NCI-H1417 treated with DMSO at 0.1 percent for 48 hours (cell line): ENCODE measurements at places on chromosomes 3 and 15.

DNA sequence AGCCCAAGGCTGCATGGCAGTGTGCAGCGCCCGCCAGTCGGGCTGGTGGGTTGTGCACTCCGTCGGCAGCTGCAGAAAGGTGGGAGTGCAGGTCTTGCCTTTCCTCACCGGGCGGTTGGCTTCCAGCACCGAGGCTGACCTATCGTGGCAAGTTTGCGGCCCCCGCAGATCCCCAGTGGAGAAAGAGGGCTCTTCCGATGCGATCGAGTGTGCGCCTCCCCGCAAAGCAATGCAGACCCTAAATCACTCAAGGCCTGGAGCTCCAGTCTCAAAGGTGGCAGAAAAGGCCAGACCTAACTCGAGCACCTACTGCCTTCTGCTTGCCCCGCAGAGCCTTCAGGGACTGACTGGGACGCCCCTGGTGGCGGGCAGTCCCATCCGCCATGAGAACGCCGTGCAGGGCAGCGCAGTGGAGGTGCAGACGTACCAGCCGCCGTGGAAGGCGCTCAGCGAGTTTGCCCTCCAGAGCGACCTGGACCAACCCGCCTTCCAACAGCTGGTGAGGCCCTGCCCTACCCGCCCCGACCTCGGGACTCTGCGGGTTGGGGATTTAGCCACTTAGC, 4.3 kb downstream of the ISL2 start:
- DNase-seq, result peak; percentile 26

GRCh38 chr3:143629726-143630125, 218.5 kb downstream of the SLC9A9 start:
- no peak for DNase-seq

- DNase-seq, result no peak
Observed at GRCh38 chr3:192433704-192434103, 293.6 kb downstream of the FGF12 start.

- no peak for DNase-seq
Observed at GRCh38 chr15:55683376-55683775, 59.6 kb downstream of the PRTG start.

GRCh38 chr3:29892976-29893554, 612.2 kb downstream of the RBMS3 start:
- DNase-seq, result no peak

- no peak for DNase-seq
Observed at GRCh38 chr3:16089521-16089920, 85.0 kb upstream of the GALNT15 start.

- DNase-seq, result no peak
Observed at GRCh38 chr15:100705841-100706240, 103.5 kb downstream of the ASB7 start.

DNA sequence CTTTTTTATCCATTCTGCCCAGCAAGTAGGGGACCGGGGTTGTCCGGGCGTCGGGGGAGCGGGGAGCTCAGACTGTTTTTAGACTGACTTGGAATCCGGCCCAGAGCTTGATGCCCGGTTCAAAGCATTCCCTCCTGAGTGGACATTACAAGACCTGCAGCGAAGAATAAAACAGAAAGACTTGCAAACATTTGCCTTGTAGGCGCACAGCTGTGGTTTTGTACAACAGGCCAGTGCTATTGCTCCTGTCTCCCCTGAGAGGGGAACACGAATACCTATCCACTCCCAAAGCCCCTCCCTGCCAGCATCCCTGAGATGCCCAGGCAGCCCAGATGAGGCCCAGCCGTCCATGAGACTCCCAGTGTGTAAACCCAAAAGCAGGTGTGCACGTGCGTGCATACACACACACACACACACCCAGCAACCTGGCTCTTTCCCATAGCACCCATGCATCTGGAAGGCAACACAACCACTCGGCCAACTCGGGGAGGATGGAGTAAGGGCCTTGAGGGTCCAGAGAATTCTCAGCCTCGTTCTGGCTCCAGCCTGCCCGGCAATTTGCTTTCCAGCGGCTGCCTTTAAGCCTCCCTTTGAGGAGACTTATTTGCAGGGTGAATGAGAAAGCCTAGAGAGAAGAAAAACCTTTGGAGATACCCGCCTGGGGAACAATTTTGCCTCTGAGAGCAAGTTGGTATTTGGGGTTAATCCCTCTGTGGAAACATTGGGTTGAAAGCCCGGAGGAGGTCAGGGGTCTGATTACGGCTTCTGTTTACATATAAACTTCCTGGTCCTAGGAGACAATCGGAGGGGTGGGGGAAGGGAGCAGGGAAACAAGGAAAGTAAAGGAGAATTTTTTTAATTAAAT, 161.0 kb upstream of the HES1 start:
- no peak for DNase-seq

DNA sequence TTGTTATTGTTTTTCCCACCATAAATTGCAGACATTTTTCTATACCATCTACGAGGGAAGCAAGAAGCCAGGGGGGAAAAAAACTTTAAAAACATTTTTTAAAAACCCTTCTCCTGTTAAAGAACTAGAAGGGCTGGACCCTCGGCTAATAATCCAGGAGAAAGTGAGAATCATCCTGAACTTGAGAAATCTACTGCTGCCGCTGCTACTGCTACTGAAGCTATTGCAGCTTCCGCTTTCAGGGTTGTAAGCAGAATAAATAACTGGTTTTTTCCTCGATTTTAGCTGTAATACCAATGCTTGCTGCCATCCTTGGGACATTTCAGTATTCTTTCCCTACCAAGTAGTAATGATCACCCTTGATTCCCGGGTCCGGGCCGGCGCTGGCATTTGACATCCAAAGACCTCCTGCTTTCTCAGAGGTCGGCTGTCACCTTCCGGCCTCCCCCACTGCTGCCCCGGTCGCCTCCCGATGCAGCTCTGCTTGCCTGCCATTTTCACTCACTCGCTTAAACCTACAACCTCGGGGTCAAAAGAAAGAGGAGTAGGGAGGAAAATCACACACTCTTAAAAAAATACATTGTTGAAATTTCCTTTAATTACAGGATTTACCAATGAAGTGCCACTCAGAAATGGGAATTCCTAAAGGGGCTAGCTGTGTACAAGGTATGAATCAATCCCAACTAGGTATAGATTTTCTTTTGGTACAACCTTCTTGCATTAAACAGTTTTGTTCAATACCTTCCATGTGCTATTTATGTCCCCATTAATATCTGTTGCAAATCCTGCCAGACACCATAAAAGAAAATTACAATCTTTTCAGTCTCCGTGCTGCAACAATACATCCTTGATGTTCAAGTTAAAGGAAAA, 674 bp upstream of the MECOM start:
- no peak for DNase-seq

DNA sequence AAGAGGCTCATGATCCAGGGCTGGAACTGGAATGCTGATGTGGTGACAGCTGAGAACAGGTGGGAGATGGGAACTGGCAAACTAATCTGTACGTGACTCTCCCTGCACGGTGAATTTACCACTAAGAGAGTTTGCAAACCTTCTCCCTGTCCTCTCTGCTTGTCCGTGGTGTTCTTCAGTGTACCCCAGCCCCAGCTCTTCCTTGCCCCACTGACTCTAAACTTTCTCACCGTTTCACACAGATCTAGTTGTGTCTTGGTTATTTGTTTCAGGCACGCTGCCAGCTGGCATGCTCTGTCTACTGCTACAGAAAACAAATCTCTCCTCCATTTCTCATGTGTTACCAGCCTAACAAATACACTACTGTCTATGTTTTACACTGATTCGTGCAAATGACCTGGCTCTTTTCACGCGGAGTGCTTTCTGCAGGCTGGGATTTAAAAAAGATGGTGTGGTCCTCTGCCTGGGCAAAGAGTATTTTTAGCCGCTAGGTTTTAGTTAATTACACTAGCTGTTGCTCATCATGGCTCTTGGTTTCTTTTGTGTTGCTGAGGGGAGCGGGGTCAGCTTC, 192.7 kb upstream of the LRIG1 start:
- no peak for DNase-seq

GRCh38 chr15:88604381-88605188, 16.6 kb upstream of the AEN start:
- DNase-seq, result no peak

- no peak for DNase-seq
Observed at GRCh38 chr3:9976721-9977709, 9.6 kb downstream of the EMC3 start.

- DNase-seq, result no peak
Observed at GRCh38 chr3:189267981-189268613, 96.3 kb downstream of the TPRG1 start.

- DNase-seq, result no peak
Observed at GRCh38 chr15:85905751-85906450, 111.2 kb upstream of the KLHL25 start.

DNA sequence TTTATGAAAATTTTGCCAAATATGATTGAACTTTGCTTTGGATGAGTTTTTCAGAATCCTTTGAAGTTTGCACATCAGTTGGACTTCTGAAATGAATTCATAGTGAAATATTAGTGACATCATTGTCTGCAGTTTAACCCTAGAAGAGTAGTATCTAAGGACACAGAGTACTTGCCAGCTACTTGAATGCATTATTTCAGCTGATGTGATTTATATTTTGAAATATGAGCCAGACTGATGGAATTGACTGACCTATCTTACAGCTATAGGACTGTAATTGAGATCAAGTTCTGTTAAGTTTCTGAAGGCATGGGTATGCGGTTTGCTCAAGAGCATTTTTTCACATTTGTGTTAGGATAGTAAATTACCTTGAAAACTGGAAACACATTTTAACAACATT, 51.2 kb downstream of the LYSMD4 start:
- no peak for DNase-seq

GRCh38 chr3:52857864-52858263, 23.0 kb upstream of the MUSTN1 start:
- DNase-seq, result no peak

GRCh38 chr3:76551739-76552138, 488.2 kb upstream of the ROBO2 start:
- DNase-seq, result no peak

- no peak for DNase-seq
Observed at GRCh38 chr3:192009903-192010302, 548.9 kb downstream of the PYDC2 start.

DNA sequence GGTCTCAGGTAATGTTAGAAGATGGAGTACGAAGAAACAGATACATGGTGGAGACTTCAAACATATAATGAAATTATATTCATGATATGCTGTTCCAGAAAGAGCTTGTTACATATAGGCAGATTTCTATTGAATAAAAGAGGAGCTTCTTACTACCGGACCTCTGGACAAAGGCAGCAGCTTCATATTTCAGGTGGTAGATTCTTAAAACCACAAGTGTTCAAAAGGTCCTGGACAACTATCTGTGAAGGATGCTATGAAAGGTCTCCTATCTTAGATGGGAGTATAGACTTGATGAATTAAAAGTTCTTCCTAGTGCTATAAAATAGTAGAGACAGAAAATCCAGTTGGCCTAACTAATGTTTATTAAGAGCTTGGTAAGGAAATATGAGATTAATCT, 43.2 kb downstream of the MYLK start:
- DNase-seq, result no peak

GRCh38 chr3:184325715-184326369, 11.4 kb downstream of the EIF4G1 start:
- no peak for DNase-seq

DNA sequence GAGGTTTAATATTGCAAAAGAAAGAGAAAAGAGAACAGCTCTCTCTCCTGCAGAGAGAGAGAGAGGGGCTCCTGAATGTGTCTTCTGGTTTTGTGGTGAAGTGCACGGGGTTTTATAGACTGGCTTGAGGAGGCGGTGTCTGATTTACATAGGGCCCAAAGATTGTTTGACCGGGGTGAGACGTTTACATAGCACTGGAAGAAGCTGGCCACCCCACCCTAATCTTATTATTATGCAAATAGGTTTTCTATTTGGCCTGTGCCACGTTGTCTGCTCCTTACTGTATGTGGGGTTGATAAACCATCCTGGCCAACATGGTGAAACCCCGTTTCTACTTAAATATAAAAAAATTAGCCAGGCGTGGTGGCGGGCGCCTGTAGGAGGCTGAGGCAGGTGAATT, 268.6 kb downstream of the SV2B start:
- DNase-seq, result no peak

DNA sequence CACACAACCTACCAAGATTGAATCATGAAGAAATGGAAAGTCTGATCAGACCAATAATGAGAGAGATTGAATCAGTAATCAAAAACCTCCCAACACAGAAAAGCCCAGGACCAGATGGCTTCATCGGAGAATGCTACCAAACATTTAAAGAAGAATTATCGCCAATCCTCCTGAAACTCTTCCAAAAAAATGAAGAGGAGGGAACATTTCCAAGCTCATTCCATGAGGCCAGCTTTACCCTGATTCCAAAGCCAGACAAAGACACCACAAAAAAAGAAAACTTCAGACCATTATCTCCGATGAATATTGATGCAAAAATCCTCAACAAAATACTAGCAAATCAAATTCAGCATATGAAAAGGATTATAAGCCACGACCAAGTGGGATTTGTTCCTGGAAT, 94.1 kb downstream of the SENP2 start:
- no peak for DNase-seq

DNA sequence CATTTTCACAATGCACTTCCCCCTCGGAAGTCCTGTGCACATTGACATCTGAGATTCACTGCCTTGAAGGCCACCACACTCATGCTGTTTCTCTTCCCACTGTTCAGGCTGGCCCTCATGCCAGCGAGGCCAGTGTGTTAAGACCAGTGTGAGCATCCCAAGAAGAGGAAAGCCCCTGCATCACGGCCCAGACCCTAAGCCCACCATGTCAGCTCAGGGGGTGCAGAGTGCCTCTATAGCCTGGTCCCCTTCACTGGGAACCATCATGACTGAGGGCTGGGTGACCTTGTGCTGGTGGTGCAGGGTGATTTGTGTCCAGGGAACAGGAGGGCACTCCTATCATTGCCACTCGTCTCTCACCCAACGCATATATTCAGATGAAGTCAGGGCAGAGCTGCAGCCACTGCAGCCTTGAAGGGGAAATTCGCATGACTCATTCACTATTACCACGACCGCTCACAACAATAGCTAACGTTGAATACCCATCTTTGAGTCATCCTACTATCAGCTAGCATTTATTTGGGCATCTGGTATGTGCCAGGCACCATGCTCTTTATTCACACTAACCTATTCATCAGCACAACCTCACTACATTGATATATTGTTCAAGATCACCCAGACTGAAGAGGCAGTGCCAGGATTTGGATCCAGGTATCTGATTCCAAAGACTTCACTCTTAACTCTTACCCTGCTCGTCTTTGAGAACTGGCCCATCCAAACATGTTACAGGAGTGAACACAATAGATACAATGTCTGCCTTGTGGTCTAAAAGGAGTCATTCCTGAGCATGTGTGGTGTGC, 58.8 kb upstream of the SLC6A11 start:
- DNase-seq, result no peak

- no peak for DNase-seq
Observed at GRCh38 chr15:32951736-32952464, 234.1 kb downstream of the GREM1 start.

DNA sequence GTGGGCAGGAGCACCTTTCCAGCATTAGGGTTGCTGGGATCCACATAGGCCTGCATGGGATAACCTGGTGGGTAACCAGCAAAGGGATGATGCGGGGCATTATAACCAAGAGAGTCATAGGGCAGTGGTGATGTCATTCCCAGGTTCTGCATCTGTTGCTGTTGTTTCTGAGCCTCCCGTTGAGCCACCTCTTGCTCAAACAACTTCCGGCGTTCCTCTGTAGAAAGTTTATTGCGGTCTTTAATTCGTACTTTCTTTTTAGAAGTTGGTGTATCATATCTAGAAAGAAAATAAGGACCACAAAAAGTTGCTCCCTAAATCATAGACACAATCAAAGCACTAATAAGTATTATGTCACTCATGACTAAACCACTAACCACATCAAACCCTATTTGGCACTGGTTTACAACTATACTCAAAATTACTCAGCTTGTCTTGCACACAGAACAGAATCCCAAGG, 77.8 kb downstream of the NBEAL2 start:
- no peak for DNase-seq

GRCh38 chr3:16739541-16740105, 134.4 kb upstream of the DAZL start:
- no peak for DNase-seq

GRCh38 chr3:152586974-152587373, 248.0 kb upstream of the P2RY1 start:
- no peak for DNase-seq
